ENCODE measurements at places on chromosomes 11 and 22.

GRCh38 chr11:27718346-27718862 is 18.1 kb upstream of the BDNF start:
- no peak for DNase-seq

DNA sequence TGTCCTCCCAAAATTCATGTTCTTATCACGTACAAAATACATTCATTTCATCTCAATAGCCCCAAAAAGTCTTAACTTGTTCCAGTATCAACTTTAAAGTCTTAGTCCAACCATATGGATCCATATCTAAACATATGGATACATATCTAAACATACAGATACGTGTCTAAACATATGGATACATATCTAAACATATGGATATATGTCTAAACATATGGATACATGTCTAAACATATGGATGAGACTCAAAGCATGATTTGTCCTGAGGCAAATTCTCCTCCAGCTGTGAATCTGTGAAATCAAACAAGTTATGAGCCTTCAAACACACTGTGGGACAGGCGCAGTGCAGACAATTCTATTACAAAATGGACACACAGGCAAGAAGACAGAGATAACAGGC is 709.0 kb downstream of the TBC1D22A start:
- no peak for DNase-seq

DNA sequence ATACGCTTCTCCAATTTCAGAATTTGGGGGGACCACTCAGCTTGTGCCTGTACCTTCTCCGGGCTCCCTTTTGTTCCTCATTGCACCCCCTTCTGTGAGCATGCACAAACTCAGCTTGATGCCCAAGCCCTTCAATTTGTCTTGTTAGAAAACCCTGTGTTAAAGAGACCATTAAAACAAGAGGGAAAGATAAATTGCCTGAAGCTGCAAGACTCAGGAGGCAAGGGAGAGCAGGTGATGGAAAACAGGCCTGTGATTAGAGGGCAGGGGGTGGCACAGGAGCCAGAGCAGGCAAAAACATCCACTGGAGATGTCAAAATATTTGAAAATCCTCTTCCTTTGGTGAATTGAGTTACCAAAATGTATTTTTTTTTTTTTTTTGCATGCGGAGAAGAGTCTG is 121.7 kb downstream of the MIAT start:
- DNase-seq, result no peak

- DNase-seq, result no peak
Observed at GRCh38 chr11:120441592-120441991, 70.0 kb upstream of the GRIK4 start.

DNA sequence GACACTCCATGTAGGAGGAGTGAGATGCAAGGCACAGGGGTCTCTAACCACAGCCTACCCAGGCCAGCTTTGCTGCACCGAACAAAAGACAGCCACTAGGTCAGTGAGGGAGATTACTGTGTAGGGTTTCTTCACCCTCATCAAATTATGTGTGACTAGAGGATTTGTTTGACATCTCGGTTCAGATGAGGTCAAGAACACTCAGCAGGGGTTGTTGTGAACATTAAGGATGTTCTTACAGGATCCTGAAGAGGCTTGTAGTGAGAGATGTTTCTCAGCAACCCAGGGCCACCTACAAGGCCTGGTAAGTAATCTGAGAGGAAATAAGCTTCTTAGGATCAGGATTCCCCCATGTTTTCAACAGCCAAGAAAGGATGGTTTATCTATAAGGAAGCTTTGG is 202.1 kb downstream of the NXPE2 start:
- no peak for DNase-seq

GRCh38 chr11:120651836-120652235 is 140.3 kb downstream of the GRIK4 start:
- no peak for DNase-seq

DNA sequence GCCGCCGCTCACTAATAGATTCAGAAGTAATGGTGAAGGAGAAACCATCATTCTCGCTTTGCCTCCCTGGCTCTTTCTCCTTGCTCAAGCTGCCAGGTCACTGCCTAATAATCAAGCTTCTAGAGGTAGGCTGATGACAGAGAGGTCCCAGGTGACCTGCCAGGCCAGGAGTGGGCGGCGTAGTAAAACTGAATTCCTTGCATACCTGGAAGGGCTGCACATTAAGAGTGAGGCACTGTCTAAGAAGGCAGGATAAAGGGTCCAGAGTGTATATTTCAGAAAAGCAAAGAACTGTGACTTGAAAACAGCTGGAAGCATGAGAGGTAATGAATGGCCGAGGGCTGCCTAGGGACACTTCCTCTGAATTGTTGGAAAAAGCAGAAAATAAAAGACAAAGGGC is 4.1 kb downstream of the SYT13 start:
- no peak for DNase-seq

- DNase-seq, result no peak
Observed at GRCh38 chr11:29279716-29280115, 737.1 kb downstream of the KCNA4 start.

GRCh38 chr11:10318527-10318802 is 13.6 kb downstream of the ADM start:
- DNase-seq, result no peak

DNA sequence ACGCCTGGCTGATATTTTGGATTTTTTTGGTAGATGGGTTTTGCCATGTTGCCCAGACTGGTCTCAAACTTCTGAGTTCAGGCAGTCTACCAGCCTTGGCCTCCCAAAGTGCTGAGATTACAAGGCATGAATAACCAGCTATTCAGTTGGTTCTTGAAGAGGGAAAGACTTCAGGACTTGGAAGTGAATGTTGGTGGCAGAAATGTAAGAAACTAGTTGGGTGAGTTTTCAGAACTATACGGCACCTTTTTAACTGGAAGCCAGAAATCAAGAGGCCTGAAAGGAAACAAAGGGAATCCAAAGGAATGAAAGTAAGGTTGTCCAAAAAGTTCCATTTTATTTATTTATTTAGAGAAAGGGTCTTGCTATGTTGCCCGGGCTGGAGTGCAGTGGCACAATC is 2.9 kb downstream of the POGLUT3 start:
- no peak for DNase-seq

- DNase-seq, result no peak
Observed at GRCh38 chr11:111930472-111930871, 6.7 kb upstream of the DIXDC1 start.

- no peak for DNase-seq
Observed at GRCh38 chr11:64624883-64625481, 34.0 kb downstream of the SLC22A12 start.
